Stimulated activated CD4-positive, alpha-beta T cell treated with anti-CD3 and anti-CD28 coated beads, Interleukin-4, amount 100 ng/mL, for 24 hours (primary cell): ENCODE measurements at places on chromosomes 7 and 10.

DNA sequence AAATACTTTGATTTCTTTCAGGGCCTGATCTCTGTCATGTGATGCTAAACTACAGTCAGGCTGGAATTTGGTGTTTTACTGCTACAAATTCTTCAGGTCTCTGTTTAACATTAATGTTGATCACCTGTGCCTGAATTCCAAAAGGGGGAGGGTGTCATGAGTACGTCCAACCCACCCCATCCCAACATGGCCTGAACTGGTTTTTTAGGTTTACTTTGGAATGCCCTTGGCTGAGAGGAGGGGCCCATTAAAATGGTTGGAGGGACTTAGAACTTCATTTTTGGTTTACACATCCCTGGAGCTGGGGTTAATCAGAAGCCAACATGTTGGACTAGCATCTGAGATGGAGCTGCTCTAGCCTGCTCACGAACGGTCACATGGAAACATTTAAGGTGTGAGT, 60.8 kb upstream of the CFAP46 start:
- no peak for DNase-seq

DNA sequence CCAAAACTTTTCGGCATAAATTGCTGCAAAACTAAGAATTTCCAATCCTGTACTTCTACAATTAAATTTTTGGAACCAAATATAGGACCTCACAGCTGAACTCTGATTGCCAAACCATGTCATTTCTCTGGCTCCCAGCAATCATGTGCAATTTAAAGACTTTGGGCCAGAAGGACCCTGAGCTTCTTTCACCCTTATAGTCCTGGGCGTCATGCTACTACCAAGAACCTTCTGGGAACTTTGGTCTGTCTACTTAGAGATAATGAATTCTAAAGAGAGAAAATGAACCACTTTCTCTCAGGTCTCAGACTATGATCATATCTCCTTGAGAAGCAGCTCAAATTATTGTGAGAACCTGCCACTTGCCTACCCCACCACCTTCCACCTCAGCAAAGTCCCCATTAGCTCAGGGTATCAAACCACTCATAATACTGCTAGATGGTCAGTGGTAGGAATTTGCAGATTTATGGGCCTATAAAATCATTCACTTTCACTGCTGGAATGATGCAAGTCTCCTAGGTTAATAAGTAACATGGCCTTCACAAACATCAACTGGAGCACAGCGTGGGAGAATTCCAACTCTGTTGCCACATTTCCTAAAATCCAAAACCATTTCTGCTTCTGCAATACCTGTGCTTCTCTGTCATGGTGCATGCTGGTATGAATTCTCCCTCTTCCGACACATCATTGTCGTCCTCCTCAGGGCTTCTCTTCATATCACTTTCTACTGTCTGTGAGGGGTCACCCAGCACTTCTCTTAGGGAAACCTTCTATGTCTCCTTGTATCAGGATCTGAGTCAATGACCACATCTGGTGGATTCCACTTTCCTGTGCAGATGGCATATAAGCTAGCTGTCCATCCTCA, 6.6 kb upstream of the WDR91 start:
- no peak for DNase-seq

- DNase-seq: no peak
These were observed 32.7 kb downstream of the GRIFIN start for GRCh38 chr7:2443491-2443890.

DNA sequence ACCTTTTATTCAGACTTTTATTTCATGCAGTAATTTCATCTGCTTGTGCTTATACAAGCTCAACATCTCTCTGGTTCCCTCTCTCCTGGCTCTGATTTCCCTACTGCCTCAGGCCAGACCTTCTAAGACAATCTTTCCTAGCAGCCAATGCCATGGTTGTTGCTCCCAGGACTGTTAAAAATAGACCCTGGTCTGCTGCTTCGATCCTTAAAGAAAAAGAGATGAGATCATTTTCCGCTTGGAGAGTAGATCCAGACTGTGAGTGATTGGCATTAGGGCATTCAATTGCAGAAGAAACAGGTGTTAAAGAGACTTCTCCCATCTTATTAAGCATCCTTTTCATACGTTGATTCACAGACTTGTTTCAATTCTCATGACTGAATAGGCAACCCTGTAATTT, 68.4 kb upstream of the ITGB1 start:
- DNase-seq: no peak

- no peak for DNase-seq
These were observed 11.4 kb upstream of the NACAD start for GRCh38 chr7:45099891-45100760.

GRCh38 chr7:43044511-43044910, 67.9 kb upstream of the HECW1 start:
- no peak for DNase-seq

DNA sequence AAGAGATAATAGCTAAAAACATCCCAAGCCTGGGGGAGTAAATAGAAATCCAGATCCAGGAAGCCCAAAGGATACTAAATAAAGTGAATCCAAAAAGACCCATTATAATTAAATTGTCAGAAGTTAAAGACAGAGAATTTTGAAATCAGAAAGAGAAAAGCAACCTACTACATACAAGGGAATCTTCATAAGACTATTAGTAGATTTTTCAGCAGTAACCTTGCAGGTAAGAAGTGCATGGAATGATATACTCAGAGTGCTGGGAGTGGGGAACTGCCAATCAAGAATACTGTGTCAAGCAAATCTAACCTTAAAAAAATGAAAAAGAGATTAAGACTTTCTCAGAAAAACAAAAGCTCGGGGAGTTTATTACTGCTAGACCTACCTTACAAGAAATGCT, 13.2 kb upstream of the GIMAP1 start:
- DNase-seq: no peak

DNA sequence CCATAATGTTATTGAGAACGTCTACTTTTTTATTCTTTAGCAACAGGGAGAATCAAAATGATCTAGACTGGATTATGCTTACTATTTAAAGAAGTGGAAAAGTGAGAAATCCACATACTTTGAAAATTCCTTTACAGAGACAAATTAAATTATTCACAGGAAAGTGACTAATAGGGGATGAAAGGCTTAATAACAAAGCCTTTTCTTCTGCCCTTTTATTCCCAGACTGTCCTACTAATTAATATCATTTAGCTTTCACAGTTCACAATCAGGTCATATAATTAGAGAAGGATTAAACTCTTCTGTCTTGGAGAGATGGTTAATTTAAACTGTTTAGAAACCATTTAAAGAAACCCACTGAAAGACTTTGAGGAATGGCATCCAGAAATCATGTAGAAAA, 58.8 kb downstream of the ARL4A start:
- no peak for DNase-seq

- no peak for DNase-seq
These were observed 6.0 kb downstream of the ADCYAP1R1 start for GRCh38 chr7:31058122-31058521.
